Thyroid gland (tissue), 4 donors: ENCODE measurements at places on chromosomes 7 and 10. TPM values are rescaled to one million over a fixed set of nuclear protein-coding genes. Genes with fewer than 3 reads are reported as not detected.

Gene SLC16A12
- total RNA-seq = 30.3 TPM

Gene CCAR1
- 71.2 TPM for total RNA-seq

Gene VTI1A
- 57.0 TPM for total RNA-seq

Gene KCNIP2
- total RNA-seq = 3.5 TPM

Gene PON1
- total RNA-seq = not detected

Gene BICC1
- total RNA-seq = 12.4 TPM

GRCh38 chr7:99042957-99043356 is 101.0 kb downstream of the SMURF1 start:
- no peak for DNase-seq
- no peak overlapping the region for H3K4me3 ChIP-seq
- peaks cover 25% of the 10 kb centered on the region for H3K36me3 ChIP-seq
- H3K4me1 ChIP-seq = no peaks in the 10 kb centered on the region
- no peak overlapping the region for H3K27ac ChIP-seq

DNA sequence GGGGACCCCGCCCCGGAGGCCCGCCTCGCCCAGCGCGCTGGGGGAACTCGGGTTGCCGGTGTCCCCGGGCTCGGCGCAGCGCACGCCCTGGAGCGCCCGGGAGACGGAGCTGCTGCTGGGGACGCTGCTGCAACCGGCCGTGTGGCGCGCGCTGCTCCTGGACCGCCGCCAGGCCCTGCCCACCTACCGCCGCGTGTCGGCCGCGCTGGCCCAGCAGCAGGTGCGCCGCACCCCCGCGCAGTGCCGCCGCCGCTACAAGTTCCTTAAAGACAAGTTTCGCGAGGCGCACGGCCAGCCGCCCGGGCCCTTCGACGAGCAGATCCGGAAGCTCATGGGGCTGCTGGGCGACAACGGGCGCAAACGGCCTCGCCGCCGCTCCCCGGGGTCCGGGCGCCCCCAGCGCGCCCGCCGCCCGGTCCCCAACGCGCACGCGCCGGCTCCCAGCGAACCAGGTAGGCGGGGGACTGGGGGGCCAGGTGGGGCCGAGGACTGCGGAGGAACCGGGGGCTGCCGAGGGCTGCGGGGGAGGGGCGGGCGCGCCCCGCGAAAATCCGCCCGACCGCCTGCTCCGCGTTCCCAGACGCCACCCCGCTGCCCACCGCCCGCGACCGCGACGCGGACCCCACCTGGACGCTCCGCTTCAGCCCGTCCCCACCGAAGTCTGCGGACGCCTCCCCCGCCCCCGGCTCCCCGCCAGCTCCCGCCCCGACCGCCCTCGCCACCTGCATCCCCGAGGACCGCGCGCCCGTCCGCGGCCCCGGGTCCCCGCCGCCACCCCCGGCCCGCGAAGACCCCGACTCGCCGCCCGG is 574 bp downstream of the UTF1 start:
- peaks cover 18% of the 10 kb centered on the region for H3K27me3 ChIP-seq
- H3K36me3 ChIP-seq = no peaks in the 10 kb centered on the region
- H3K27ac ChIP-seq = no peak overlapping the region
- no peak overlapping the region for H3K4me3 ChIP-seq
- peaks cover 15% of the 10 kb centered on the region for H3K4me1 ChIP-seq
- peak; percentile 35 for DNase-seq

- no peak for DNase-seq
- H3K4me3 ChIP-seq = no peak overlapping the region
- no peak overlapping the region for H3K27ac ChIP-seq
- H3K27me3 ChIP-seq = no peaks in the 10 kb centered on the region
- H3K36me3 ChIP-seq = no peaks in the 10 kb centered on the region
- H3K4me1 ChIP-seq = peaks cover 7% of the 10 kb centered on the region
Measured at GRCh38 chr7:40327873-40328272, 193.1 kb downstream of the SUGCT start.

DNA sequence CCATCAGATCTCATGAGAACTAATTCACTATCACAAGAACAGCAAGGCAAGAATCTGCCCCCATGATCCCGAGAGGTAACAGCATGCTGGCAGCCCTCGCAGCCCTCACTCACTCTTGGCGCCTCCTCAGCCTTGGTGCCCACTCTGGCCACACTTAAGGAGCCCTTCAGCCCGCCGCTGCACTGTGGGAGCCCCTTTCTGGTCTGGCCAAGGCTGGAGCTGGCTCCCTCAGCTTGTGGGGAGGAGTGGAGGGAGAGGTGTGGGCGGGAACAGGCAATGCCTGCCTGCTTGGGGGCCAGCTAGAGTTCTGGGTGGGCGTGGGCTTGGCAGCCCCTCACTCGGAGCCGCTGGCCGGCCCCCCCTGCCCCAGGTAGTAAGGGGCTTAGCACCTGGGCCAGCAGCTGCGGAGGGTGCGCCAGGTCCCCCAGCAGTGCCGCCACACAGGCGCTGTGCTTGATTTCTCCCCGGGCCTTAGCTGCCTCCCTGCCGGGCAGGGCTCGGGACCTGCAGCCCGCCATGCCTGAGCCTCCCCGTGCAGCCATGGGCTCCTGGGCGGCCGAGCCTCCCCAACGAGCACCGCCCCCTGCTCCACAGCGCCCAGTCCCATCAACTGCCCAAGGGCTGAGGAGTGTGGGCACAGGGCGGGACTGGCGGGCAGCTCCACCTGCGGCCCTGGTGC is 24.0 kb upstream of the ZNF438 start:
- H3K36me3 ChIP-seq = no peaks in the 10 kb centered on the region
- DNase-seq = no peak
- H3K27ac ChIP-seq = no peak overlapping the region
- no peaks in the 10 kb centered on the region for H3K27me3 ChIP-seq
- no peak overlapping the region for H3K4me3 ChIP-seq

DNA sequence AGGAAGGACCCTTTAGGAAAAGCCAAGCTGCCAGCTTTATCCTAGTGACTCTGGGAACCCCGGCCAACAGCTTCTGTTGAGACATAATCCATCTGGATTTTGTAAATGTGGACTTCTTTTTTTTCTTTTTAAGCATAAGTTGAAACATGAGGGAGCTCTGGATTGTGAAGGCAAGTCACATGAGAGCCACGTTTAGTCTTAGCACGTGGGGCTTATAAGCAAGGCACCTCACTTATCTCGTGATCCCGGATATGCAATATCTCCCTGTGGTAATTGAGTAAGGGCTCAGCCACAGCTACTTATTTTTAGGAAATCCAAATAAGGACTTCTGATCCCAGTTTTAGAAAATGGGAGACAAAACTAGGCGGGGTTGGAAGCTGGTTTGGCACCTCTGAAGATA is 111.2 kb upstream of the PTN start:
- no peak for DNase-seq
- no peak overlapping the region for H3K27ac ChIP-seq
- no peaks in the 10 kb centered on the region for H3K4me1 ChIP-seq
- H3K27me3 ChIP-seq = no peaks in the 10 kb centered on the region
- H3K4me3 ChIP-seq = no peak overlapping the region
- H3K36me3 ChIP-seq = no peaks in the 10 kb centered on the region

DNA sequence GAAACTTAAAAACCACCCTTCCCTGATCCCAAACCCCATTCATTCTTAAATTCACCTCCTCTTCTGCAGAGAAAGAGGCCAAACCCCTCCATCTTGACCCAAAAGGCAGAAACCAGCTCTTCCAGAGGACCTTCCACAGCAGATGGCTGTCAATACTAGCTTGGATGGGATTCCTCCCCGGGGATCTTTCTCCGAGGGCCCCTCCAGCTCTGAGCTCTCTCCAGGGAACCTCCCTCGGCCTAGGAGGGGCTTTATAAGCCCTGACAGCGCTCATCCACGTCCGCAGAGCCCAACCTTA is 5.4 kb downstream of the TNRC18 start:
- no peak overlapping the region for H3K4me3 ChIP-seq
- H3K27ac ChIP-seq = peak overlapping the region; percentile 98
- H3K27me3 ChIP-seq = no peaks in the 10 kb centered on the region

DNA sequence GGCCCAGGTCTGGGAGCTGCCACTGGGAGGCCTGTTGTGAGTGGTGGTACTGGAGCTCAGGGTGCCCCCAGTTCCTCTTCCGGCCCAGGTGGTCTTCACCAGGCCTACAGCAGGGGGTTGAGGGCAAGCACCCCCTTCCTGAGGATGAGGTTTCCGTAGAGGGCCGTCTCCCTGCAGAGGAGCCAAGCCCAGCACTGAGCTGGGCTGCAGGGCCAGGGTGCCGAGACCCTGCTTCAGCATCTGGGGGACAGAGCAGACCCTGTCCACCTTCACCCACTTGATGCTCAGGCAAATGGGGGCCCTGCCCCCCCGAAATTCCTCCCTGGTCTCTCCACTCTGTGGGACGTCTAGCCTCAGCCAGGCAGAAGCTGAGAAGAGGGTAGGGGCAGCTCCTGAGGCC is 2.6 kb downstream of the FUOM start:
- no peaks in the 10 kb centered on the region for H3K4me1 ChIP-seq
- no peak overlapping the region for H3K4me3 ChIP-seq
- H3K27me3 ChIP-seq = no peaks in the 10 kb centered on the region
- H3K27ac ChIP-seq = no peak overlapping the region
- no peaks in the 10 kb centered on the region for H3K36me3 ChIP-seq

GRCh38 chr10:71667387-71667752 is 52.2 kb downstream of the C10orf105 start:
- DNase-seq = no peak
- H3K27ac ChIP-seq = no peak overlapping the region
- H3K36me3 ChIP-seq = no peaks in the 10 kb centered on the region
- H3K4me1 ChIP-seq = no peaks in the 10 kb centered on the region

DNA sequence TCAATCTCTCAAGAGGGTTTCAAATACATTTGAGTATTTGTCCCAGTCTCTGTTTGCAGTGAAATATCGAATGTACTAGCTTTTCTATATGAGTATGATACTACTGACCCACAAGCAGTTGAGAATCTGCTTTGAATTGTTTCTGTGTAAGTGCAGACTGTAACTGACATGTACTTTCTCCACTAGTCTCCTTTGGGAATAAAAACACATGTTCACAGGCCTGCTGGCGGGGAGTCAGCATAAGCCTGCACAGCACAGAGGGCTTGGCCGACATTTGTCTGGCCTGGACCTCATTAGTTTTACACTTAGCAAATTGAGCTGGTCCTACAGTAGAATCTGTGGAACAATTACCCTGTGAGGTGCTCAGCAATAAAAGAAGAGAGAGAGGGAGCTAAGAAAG is 72.6 kb downstream of the ITGB8 start:
- peaks cover 16% of the 10 kb centered on the region for H3K4me1 ChIP-seq
- no peak overlapping the region for H3K4me3 ChIP-seq
- no peak for DNase-seq

DNA sequence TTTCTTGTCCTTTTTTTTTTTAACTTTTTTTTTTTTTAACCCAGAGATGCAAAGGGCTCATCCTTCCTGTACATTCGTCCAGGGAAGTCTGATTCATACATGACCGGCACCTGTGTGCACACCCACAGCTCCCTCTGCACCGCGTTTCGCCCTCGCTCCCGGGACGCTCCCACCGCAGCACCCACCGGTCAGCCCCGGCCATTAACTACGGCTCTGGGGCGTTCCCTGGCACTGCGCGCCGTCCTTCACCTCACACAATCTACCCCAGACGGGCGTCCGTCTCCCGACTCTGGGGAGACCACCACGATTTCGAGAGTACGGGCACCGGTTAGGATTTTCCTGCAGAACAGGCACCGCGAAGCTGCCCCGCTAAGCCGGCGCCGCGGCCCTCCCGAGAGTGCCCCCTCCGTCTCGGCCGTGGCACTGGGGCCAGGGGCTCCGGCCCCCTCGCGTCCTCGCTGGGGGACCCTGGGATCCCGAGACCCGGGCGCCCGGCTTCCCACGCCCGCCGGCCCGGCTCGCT is 452 bp downstream of the ATE1 start:
- H3K4me1 ChIP-seq = peaks cover 28% of the 10 kb centered on the region
- H3K27me3 ChIP-seq = no peaks in the 10 kb centered on the region
- H3K4me3 ChIP-seq = peak overlapping the region; percentile 54
- peak; percentile 67 for DNase-seq
- H3K36me3 ChIP-seq = peaks cover 4% of the 10 kb centered on the region

DNA sequence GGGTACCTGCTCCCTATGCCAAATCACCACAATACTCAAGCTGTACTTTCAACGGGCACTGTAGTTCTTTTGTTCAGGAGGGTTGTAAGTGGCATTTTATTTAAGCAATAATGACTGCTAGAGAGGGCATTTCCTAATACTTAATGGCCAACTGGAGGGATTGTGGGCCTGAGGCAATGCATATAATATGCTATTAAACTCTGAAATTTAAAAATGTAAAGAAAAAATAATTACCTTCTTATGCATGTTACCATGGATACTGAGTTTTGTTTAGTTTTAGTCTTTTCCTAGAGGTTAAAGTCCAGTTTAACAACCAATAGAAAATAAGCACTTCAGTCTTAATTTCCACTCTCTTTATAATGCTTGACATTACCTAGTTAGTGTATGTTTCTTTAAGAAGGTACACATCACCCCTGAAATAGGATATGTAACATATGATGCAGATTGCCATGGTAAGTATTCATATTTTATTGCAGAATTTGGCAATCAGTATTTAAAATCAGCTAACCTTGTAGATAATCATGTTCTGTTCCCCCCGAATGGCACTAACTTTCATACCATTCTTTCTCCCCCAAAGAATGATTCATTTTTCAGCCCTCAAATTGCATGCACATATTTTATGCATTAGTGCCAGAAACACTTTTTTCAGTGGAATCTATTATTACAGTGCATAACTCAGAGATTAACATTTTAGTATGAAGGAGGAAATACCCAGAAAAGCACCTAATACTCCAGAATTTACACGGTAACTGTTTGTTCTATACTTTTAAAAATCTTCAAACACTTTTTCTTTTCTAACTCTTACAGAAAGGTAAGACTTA is 90.3 kb upstream of the ZNF438 start:
- H3K27ac ChIP-seq = no peak overlapping the region
- H3K36me3 ChIP-seq = no peaks in the 10 kb centered on the region
- no peak overlapping the region for H3K4me3 ChIP-seq
- peaks cover 16% of the 10 kb centered on the region for H3K4me1 ChIP-seq
